ENCODE measurements at places on chromosomes 1 and 21.

DNA sequence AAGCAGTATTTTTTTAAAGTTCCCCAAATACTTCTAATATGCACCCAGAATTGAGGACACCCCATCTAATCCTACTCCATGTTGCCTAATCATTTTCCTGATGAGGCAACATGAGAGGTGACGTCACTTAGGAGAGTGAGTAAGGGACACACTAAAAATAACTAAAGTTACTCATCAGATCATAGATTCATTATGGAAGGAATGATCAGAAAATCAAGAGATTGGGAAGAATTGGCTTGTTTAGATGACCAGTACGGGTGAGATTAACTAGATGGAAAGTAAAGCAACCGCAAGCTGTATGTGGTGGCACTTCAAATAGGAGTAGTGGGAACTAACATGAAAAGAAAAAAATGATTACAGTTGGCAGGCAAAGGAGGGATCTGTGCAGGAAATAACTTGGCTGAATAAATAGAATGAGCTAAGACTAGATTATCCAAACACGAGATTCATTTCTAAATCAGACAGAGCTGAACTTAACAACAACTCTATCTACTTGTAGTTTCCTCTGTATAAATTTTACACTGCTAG, 61.4 kb upstream of the CXADR start:
- no peak for DNase-seq

GRCh38 chr21:32427958-32428623, 15.6 kb downstream of the EVA1C start:
- no peak for DNase-seq

GRCh38 chr1:175221557-175222175, 29.1 kb upstream of the KIAA0040 start:
- no peak for DNase-seq

DNA sequence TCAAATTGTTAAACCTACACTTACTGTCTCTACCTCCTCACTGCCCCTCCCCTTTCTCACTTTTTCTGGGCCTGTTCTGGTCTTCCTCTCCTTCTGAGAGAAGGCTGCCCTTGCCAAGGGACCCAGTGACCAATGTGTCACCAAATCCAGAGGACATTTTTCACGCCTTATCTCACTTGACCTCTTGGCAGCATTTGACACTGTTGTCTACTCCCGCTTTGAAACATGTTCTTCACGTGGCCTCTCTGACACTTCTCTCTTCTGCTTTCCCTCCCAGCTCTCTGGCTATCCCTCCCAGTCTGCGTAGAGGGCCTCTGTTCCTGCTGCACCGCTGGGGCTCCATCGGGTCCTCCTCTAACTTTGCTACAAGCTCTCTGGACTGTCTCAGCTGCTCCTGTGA, 25.3 kb downstream of the KCNQ4 start:
- DNase-seq, result no peak

DNA sequence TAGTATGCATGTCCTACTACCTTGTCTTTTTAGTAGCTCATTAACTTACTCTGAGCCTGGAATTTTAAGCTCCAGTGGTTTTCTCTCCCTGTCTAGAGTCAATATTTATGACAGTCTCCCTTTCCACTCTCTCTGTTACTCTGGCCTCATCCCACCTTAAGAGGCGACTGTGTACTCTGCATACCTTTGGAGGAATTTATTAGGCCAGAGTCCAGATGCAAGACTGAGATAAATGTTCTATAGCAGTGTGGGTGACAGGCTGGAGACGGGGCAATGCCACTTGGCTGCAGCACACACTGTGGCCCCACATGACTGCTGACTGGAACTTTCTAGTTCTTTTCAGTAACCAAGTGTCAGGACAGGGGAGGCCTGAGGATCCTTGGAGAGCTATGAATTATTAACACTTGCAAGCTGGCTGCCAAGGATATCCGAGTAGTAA, 4.1 kb upstream of the PDZK1 start:
- DNase-seq, result no peak

DNA sequence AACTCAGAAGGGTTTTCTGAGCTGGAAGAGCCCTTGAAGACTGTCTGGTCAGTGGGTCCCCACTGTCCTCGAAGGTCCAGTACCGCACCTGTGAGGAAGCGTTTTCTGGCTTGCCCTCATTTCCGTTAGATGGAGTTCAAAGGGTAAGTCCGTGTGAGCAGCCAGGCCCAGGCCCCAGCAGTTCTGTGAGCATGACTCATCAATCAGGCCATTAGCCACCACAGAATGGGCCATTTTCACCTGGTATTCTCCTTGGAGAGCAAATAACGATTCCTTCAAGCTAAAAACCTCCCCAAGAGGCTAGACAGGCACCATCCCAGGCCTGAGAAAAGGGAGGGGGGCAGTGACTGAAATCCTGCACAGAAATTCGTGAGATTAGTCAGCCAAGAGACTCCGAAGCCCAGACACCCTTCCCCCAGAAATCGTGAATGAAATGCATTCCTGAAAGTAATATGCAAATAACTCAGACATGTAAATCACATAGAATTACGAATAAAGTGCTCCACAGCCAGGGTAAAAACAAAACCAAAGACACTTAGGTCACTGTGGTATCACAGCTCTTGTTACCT, 66.0 kb downstream of the BCAR3 start:
- DNase-seq, result no peak

- no peak for DNase-seq
These were observed 7.7 kb upstream of the PRMT2 start for GRCh38 chr21:46627726-46628125.

Measured in dorsolateral prefrontal cortex (tissue), 122 donors.